Lower lobe of right lung (tissue), 2 donors: ENCODE measurements at places on chromosomes 6 and 20. TPM values are rescaled to one million over a fixed set of nuclear protein-coding genes. Genes with fewer than 3 reads are reported as not detected.

- no peak for DNase-seq
These were observed 72.3 kb downstream of the CDYL start for GRCh38 chr6:4848382-4849068.

- DNase-seq, result no peak
These were observed 81.8 kb downstream of the EDN3 start for GRCh38 chr20:59382157-59382725.

DNA sequence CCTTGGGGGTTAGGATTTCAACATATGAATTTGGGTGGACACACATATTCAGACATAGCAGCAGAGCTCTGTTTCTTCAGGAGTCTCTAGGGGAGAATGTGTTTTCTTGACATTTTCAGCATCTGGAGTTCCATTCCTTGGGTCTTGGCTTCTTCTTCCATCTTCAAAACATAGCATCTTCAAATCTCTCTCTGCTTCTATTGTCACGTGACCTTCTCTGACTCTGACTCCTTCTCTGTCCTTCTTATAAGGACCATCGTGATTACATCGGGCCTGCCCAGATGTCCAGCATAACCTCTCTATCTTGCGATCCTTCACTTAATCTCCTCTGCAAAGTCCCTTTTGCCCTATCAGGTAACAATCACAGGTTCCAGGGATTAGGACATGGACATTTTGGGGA, 101.0 kb upstream of the CHD6 start:
- no peak for DNase-seq

- DNase-seq, result no peak
These were observed 41.1 kb upstream of the RFPL4B start for GRCh38 chr6:112305795-112306564.

LHFPL5 gene
- total RNA-seq, result not detected

DNA sequence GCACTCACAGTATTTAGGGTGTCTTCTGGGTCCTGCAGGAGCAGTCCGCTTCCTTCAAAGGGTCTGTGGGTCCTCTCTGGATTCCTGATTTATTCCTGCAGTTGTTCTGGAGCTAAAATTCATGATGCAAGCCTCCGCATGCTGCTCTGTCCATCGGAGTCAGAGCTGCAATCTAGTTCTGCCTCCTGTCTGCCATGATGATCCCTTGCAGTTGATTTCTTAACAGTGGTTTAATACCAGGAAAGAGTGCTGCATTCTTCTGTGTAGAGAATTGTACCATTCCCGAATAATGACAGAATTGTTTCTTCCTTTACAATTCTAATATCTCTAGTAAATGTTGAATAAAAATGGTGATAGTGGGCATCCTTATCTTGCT, 72.0 kb upstream of the B3GAT2 start:
- no peak for DNase-seq

DNA sequence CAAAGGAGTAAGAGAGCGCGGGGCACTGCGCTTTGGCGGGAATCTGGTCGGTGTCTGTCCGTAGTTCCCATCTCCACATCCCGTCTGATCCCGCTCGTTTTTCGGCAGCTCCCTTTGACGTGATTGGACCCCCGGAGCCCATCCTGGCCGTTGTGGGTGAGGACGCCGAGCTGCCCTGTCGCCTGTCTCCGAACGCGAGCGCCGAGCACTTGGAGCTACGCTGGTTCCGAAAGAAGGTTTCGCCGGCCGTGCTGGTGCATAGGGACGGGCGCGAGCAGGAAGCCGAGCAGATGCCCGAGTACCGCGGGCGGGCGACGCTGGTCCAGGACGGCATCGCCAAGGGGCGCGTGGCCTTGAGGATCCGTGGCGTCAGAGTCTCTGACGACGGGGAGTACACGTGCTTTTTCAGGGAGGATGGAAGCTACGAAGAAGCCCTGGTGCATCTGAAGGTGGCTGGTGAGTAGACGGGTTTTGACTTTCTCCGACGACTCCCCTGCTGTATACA, 1.4 kb downstream of the BTN1A1 start:
- DNase-seq, result peak; percentile 65
